ENCODE measurements at places on chromosomes 1 and 21. TPM values are rescaled to one million over a fixed set of nuclear protein-coding genes. Genes with fewer than 3 reads are reported as not detected.

The AGL gene
- 10.7 TPM for total RNA-seq

DNA sequence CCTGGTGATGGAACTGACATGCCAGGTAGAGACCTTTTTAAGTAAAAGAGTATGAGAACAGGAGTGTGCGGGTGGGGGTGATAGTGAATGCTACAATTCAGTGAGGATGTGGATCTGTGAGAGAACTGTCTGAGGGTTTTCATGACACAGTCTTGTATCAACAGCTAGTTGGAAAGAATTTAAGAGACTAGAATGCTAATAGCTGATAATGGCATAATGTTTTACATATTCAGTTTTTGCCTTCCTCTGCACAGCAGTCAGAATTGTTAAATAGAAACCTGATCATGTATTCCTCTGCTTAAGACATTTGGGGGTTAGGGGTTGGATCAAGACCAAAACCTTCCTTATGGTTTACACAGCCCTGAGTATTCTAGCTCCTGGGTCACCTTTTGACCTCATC, 152.8 kb upstream of the ZRANB2 start:
- no peaks in the 10 kb centered on the region for H3K36me3 ChIP-seq
- DNase-seq: no peak
- H3K27me3 ChIP-seq: peaks cover 3% of the 10 kb centered on the region

DNA sequence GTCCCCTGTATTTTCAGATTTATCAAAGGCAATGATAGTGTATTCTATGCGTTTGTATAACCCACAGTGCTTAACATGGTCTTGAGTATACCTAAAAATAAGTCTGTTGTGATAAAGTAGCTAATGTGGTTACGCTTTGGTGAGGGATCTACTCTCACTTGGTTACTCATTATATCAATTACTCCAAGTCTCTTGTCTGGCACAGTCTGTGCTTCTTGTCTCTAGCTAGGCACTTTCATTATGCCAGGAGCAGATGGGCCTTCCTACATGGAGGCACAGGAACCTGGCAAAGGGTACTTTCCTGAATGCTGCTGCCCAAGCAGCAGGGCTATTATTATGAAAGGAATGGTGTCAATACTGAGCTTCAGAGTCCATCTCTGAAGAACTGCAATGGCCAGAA, 4.2 kb upstream of the PTPN22 start:
- no peak overlapping the region for H3K27ac ChIP-seq
- no peaks in the 10 kb centered on the region for H3K36me3 ChIP-seq
- peaks cover 24% of the 10 kb centered on the region for H3K4me1 ChIP-seq
- no peak for DNase-seq
- H3K27me3 ChIP-seq: no peaks in the 10 kb centered on the region

The TMEM82 gene
- not detected for total RNA-seq

DNA sequence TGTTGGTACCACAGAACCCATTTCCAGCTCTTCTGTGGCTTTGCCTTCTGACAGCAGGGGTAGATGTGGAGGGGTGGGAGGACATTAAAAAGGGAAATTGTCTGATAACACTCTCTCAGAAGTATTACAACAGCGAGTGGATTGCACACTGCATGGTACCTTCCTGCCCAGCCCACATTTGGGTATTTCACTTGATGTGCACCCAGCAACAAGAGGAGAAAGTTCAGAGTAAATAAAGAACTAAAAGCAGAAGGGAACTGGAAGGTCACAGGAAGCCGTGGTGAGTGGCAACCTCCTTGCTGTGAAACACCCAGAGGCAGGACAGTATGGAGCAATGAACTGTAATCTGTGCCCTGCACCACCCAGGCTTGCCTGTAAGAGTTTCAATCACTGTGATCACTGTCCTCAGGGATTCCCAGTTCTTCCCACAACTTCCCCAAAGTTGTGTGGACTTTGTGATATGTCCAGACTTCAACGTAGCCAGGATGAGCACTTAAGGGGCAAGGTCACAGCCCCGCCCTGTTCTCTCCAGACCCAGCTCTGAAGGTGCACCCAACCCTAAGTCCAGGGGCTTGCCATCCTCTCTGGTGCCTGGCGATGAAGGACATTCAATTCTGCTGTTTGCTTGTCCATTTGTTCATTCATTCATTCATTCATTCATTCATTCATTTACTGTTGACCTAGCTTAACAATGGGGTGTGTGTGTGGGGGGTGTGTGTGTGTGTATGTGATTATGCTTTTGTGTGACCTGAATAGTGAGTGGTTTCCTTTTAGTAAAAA, 18.7 kb upstream of the F5 start:
- no peak overlapping the region for H3K4me3 ChIP-seq
- H3K27me3 ChIP-seq: no peaks in the 10 kb centered on the region

The TXLNA gene
- total RNA-seq: 69.4 TPM

The FLG2 gene
- not detected for total RNA-seq

The HHIPL2 gene
- not detected for total RNA-seq

The IFNLR1 gene
- not detected for total RNA-seq

The JAM2 gene
- total RNA-seq: 1.1 TPM

- peaks cover 21% of the 10 kb centered on the region for H3K4me1 ChIP-seq
- DNase-seq: no peak
- no peaks in the 10 kb centered on the region for H3K27me3 ChIP-seq
- H3K36me3 ChIP-seq: no peaks in the 10 kb centered on the region
- H3K27ac ChIP-seq: no peak overlapping the region
- no peak overlapping the region for H3K4me3 ChIP-seq
These were observed 47.1 kb downstream of the ZNF697 start for GRCh38 chr1:119600976-119601375.

GRCh38 chr1:27097484-27097917, 57.4 kb downstream of the SLC9A1 start:
- no peaks in the 10 kb centered on the region for H3K36me3 ChIP-seq
- DNase-seq: peak; percentile 64
- H3K27me3 ChIP-seq: no peaks in the 10 kb centered on the region
- no peak overlapping the region for H3K27ac ChIP-seq

Measured in endothelial cell of umbilical vein (primary cell).